Naive B cell (primary cell): ENCODE measurements at places on chromosomes 3 and 15. TPM values are rescaled to one million over a fixed set of nuclear protein-coding genes. Genes with fewer than 3 reads are reported as not detected.

WDR93 gene
- polyA plus RNA-seq = not detected

ABI3BP gene
- not detected for polyA plus RNA-seq

MESP1 gene
- polyA plus RNA-seq = not detected

DGKG gene
- 0.68 TPM for polyA plus RNA-seq

SEMA5B gene
- not detected for polyA plus RNA-seq

DNA sequence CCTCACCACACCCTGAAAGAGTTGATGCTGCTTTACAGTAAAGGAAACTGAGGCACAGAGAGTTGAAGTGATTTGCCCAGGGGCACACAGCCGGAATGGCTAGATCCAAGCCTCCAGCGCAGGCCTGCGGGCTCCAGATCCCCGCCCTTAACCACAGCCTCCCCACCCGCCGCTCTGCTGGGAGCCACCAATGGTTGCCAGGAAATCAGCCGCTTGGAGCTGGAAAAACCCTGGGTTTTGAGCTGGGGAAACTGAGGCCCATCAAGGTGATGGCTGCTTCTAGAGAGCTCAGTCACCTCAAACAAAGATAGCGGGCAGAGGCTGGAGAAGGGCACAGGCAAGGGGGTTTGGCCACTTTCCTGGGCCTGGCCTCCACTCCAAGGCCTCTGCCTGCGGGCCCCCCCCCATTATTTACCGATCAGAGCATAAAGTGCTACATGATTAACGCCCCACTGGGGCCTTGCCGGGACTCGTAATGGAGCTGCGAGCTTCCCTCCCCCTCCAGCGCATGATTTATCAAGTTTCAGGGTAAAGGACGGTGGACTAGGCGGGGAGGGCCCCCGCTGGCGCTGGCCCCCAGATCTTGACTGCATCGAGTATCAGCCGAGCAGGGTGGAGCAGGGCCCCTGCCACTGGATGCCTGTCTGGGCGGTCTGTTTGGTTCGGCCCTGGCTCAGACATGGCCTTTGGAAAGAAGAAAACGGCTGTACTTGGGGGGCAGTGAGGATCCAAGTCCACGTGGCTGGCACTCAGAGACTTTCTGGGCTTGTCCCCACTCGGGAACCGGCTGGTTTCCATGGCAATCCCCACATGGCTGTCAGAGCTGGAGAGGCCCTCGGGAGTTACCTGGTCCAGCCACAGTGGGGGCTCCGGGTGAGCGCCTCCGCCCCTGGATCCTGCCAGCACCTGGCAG, 9.1 kb downstream of the PLXND1 start:
- DNase-seq = no peak

DNA sequence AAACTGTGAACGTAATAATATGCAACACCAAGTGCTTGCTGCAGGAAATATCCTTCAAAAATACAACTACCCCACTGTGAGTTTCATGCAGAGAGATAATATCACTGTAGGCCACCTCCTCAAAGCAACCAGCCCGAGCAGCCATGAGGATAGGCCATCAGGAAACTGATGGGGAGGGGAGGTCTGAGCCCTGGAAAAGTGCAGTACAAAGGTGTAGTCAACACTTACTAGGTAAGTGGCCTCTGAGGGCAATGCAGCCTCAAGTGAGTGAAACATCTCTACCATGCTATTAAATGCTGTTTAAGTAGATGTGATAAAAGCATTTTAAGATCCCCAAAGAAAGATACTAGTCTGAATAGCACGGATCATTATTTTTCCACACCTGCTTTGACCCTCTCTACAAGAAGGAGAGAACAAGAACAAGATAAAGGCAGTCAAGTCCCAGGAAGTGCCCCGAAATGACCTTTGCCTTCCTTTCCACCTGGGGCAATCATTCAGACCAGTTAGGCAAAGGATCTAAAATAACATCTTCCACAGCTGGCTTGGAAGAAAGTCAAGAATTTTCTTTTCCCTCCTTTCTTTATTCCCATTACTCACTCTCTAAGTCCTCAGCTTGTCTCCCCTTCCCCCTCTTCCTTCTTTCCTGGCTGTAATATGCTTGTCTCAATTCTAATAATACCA, 62.8 kb downstream of the FMN1 start:
- DNase-seq = no peak

DNA sequence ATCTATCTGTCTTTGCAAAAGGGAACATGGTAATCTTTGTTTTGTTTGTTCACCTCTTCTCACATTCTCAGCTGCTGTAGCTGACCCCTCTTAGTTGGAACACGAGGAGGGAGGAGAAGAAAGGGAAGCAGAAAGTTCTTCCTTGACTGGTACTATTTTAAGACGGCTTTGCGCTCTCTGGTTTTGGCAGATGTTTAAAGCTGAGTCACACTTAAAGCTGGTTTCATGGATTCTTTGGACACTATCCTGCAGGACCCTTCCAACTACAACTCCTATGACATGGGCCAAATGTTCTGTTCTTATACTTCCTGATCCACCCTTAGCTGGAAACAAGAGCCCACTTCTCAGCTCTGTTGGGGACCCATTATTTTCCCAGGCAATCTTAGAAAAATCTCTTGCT, 40.6 kb upstream of the FXR1 start:
- no peak for DNase-seq

GRCh38 chr3:102177075-102177755, 257.6 kb upstream of the ZPLD1 start:
- no peak for DNase-seq

DNA sequence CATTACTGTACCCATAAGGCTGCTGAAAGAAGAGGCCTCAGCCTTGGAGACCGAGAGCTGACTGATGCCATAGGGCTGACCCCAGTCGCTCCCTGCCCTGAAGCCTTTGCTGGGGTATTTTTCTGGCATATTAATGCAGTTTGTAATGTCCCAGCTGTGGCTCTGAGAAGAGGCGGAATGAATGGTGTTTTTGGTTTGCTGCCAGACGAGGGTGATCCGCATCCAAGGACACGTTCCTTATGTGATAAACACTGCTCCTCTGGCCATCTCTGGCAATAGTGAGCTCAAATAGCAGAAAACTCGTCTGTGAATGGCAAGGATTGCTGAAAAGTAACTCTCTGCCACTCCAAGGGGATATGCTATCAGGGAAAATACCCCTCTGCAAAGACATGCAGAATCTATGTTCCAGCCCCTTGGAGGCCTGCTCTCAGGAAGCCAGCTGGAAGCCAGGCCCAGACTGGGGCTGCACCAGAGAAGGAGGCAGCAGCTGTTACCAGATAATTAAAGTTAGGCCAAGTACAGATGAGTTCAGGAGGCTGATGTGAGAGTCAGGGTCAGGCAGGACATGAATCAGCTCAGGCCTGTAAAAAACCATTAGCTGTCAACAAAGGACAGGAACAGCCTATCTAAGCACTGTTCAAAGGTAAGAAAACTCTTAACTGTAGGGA, 28.9 kb upstream of the KLHL6 start:
- no peak for DNase-seq

- DNase-seq = no peak
Observed at GRCh38 chr3:198079771-198080520, 119.9 kb downstream of the LMLN start.

DNA sequence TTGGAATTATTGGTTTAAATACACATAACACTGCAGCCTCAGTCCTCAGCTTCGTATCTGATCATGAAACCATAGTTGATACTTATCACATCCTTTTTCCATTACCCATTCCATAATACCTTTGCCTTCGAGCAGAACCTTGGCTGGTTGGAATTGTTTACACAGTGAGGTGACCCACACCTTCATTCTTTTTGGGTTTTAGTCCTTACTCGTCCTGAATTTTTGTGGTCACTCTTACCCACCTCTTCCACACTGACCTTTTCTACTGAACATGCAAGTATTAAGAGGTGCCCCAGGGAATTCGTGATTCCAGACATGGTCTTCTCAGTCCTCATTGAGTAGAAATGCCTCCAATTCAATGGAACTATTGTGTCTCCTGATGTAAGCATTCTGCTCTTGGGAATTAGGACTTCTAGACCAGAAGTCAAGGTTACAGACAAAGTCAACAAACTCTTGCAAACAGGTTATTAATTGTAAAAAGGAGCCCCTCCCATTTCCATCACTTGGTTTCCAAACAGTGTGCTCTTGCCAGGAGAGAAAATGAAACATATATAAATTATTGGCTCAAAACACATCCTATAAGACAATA, 37.7 kb downstream of the SCN11A start:
- no peak for DNase-seq

DNA sequence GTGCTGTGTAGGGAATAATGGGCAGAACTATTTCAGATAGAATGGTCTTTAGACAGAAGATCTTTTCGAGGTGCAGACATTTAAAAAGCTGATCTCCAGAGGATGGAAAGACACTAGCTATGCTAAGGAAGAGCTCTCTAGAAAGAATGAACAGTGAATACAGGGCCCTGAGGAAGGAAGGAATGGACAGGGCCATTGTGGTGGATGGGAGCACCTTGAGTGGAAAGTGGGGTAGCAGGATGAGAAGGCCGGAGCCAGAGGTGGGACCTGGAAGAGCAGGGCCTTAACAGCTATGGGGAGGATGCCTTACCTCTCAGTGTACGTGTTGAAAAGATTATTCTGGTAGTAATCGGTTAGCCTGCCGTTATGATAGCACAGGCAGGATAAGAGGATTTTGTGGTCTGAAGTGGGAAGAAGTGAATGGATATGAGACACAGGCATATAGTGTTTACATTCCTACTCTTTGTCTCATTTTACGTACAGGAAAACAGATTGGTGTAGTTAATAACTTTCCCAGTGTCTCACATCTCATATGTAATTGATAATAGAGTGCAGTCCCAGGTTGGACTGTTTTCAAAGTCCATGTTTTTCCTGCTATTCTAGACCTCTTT, 172.4 kb downstream of the KLHL25 start:
- DNase-seq = no peak

DNA sequence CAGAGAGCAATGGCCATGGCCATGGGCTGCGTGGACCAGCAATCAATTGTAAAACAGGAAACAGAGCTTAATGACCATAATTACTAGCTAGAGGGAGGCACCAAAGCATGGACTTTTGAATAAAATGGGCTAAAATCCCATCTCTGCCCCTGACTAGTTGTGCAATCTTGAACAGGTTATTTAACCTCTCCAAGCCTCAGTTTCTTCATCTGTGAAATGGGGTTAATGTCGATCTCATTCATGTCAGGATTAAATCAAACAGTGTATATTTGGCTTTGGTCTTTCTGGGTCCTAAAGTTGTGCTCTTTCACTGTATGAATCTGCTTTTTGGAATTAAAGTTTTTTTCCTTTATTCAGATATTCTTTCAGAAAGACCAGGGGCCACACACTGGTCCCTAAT, 36.1 kb downstream of the ABTB1 start:
- no peak for DNase-seq

DNA sequence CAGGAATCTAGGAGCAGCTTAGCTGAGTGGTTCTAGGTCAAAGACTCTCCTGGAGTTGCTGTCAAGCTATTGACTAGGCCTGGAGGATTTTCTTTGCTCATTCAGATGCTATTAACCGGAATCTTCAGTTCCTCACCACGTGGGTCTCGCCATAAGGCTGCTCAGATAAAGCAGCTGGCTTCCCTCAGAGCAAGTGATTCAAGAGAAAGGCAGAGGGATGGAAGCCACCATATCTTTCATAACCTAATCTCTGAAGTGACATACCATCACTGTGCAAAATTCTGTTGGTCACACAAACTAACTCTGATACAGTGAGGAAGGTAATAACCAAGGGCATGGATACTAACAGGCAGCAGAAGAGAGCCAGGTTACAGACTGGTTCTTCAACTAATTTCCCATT, 72.7 kb upstream of the FLNB start:
- no peak for DNase-seq

DNA sequence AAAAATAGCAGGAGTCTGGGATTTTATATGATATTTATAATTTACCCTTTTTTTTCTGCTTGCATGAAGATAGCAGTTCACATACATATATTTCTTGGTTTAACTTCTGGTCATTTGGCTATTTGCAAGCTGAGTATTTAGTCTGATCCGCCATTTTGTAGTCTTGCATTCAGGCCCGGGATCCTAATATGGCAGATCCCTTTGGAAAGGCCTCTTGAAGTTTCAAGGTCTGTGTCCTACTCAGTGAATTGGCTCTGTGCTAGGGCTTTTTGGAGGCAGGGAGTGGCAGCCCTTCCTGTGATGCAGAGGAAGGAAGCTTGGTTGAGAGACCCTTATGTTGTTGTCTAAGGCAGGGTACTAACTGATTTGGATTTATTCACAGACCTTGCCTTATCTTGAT, 2.9 kb downstream of the SNRPN start:
- DNase-seq = no peak

GRCh38 chr3:112881891-112882290, 35.2 kb upstream of the CD200R1L start:
- no peak for DNase-seq

- DNase-seq = no peak
Observed at GRCh38 chr3:129352650-129353588, 74.2 kb downstream of the HMCES start.

- DNase-seq = no peak
Observed at GRCh38 chr3:97959872-97960271, 12.4 kb downstream of the RIOX2 start.

- DNase-seq = no peak
Observed at GRCh38 chr3:3309887-3310286, 130.4 kb upstream of the CRBN start.

GRCh38 chr3:56339244-56339643, 129.0 kb downstream of the ERC2 start:
- no peak for DNase-seq

- DNase-seq = no peak
Observed at GRCh38 chr15:28097656-28098359, 1.3 kb downstream of the OCA2 start.

DNA sequence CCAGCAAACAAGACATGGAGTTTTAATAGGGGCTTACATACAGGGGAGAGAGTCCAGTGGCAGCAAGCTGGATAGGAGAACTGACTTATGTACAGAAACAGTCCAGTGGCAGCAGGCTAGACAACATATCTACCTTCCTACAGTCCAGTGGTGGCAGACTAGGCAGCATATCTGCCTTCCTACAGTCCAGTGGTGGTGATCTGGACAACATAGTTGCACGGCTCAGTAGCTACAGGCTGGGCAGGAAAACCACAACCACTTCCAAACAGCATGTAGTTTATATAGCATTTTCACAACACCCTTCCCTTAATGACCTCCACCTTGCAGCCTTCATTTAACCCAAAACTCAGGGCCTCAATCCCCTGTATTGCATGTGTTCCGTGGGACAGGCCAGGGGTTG, 181.3 kb upstream of the EIF1B start:
- DNase-seq = no peak

GRCh38 chr3:175670557-175670956, 811.4 kb downstream of the NAALADL2 start:
- DNase-seq = no peak

DNA sequence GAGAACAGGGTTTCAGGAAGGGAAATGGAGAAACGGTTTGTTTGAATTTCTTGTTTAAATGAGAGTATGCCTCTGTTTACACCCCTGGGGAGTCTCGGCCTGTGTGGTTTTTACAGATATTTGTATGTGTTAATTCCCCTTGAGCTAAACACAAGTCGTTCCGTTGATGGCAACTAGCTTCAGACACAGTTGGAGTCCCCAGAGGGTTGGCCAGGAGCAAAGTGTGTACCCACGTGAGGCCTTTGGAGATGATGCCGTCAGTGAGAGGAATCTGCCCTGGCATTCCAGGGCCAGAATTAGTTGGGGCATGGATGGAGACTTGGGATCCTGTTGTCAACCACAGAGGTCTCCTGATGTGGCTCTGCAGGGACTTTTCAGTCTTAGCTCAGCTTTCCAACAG, 44.0 kb downstream of the CEMIP start:
- DNase-seq = no peak

- no peak for DNase-seq
Observed at GRCh38 chr3:35705904-35706303, 66.6 kb downstream of the ARPP21 start.
